ENCODE measurements at places on chromosomes 2 and 18.

DNA sequence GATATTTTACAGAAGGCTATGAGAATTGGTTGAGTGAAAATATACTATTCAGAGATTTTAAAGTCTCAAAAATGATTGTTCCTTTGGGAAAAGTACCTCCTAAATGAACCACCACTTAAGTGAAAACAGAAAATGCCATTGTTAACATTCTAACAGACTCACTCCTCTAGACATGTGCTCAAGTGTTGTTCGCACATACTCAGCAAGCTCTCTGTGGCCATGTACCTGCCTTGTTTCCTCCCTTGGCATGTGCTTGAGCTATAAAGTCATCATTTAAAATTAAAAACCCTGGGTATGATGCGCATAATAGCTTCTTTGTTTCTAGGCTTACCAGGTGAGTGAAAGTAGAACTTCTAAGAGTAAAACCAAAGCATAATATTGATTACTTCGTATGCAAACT lies 343.2 kb upstream of the VRK2 start:
- no peak for DNase-seq

- no peak for DNase-seq
These were observed 40.5 kb downstream of the ZNF407 start for GRCh38 chr18:74638210-74638609.

- DNase-seq = no peak
These were observed 766.4 kb downstream of the BCL11A start for GRCh38 chr2:59787095-59787494.

GRCh38 chr2:23791030-23791429 lies 135.9 kb downstream of the ATAD2B start:
- DNase-seq = no peak

DNA sequence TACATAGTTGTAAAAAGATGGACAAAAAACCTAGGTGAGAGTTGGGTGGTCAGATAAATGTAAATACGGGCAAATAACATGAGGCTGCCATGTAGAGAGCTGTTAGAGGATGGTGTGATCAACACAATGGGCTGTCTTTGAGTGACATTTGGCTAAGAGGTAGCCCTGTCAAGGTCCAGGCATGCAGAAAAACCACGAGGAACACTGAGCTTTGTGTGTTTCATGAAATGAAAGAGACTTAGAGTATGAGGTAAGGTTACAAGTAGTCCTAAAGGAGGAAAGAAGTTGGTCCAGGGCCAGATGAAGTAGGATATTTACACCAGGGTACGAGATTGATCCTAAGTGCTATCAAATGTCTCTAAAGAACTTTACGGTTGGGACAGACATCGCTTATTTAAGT lies 160.9 kb downstream of the RDH14 start:
- DNase-seq = no peak

GRCh38 chr2:30608643-30609042 lies 161.6 kb downstream of the LCLAT1 start:
- no peak for DNase-seq

Data from activated gamma-delta T cell (primary cell).